ENCODE measurements at places on chromosomes 3 and 15.

DNA sequence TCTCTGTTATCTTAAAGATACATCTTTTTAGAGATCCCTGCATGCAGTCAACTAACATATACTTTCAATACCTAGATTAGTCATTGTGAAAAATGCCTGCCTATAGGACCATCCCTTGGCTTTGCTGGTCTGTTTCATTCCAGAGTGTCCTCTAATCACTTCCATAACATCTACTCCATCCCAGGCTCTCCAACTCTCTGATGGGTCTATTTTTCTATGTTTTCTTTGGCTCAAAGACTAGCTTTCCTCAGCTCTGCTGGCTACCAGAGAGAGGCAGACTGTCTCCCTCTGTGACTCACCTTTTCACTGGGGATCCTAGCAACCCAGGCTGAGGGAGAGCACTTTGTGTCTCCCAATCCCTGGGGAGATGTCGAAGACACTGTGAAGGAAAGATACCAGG is 547.7 kb upstream of the MCTP2 start:
- no peak for DNase-seq

DNA sequence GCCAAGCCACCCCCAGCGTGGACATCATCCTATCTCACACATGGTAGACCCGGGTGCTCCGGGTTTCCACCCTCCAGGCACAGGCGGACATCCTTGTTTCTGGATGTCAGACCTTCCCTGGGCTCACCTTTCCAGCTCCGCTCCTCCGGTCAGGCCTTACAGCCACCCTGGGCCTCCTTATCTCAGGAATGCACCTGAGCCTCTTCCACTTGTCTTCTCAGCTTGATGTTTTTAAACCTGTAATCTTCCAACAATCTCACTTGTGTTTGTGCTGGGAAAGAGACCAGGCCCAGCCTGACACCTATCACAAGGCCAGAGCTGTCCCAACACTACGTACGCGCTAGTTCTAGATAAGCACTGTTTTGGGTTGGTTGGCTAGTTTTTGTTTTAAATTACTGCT is 53.9 kb downstream of the NIPA2 start:
- DNase-seq: no peak

- no peak for DNase-seq
These were observed 32.8 kb downstream of the ARRDC4 start for GRCh38 chr15:97993310-97993738.

DNA sequence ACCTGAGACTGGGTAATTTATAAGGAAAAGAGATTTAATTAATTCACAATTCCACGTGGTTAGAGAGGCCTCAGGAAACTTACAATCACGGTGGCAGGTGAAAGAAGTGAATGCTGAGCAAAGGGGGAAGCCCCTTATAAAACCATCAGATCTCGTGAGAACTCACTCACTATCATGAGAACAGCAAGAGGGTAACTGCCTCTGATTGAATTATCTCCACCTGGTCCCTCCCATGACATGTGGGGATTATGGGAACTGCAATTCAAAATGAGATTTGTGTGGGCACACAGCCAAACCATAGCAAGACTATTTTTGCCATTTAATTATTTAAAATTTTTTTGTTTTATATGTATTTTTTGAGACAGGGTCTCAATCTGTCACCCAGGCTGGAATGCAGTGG is 27.0 kb upstream of the KCTD6 start:
- DNase-seq: no peak

DNA sequence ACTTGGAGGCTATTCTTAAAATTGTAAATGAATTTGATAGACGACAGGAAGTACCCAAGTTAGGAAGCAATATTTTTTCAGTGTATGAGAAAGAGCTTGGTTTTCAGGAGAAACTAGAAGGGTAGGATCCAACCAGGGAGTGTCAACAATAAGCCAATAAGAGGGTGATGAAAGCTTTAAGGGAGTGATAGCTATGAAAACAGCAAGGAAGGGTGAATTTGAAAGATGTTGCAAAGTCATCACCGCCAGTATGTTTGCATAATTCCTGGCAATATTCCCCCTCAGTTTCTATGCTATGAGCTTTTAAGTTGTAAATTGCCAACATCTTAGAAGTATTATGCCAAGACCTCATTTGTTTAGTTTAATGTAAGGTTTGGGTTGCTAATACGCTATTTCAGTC is 11.8 kb upstream of the CSTA start:
- no peak for DNase-seq

- DNase-seq: no peak
These were observed 3.1 kb upstream of the PSMD6 start for GRCh38 chr3:64026346-64026745.
